ENCODE measurements at places on chromosomes 1 and 21. TPM values are rescaled to one million over a fixed set of nuclear protein-coding genes. Genes with fewer than 3 reads are reported as not detected.

Gene CHI3L2
- total RNA-seq = 298 TPM

Gene SLC45A1
- total RNA-seq = 1.6 TPM

Gene OR2M3
- total RNA-seq = not detected

Gene SYCP1
- total RNA-seq = not detected

Gene TAL1
- 9.6 TPM for total RNA-seq

Gene ARHGAP30
- 49.5 TPM for total RNA-seq

Measured in lung (tissue), 17 donors.